ENCODE measurements at places on chromosomes 5 and 9.

DNA sequence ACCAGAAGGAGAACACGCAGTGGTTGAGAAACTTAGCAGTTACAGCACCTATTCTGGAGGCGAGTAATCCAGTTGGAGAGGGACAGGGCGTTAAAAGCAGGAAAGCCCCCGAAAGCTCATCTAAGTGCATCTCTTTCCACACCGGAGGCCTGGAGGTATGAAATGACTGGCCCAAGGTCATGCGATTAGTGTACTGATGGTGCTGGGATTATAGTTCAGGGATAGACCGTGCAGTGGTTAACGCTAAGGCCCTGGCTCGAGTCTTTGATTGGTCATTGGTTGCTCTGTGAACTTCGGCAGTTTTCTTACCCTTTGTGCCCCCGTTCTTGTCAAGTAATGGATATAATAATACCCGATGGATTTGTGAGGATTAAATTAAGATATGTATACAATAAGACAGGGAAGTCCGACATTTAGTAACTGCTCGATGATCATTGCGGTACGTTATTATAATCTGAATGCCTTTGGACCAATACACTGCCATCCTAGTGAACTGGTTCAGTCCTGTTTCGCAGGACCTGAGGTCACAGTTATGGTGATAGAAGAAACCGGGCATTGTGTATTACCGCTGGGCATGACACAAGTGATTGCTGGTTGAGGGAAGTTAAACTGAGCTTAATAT lies 960 bp downstream of the CANX start:
- no peak for DNase-seq

DNA sequence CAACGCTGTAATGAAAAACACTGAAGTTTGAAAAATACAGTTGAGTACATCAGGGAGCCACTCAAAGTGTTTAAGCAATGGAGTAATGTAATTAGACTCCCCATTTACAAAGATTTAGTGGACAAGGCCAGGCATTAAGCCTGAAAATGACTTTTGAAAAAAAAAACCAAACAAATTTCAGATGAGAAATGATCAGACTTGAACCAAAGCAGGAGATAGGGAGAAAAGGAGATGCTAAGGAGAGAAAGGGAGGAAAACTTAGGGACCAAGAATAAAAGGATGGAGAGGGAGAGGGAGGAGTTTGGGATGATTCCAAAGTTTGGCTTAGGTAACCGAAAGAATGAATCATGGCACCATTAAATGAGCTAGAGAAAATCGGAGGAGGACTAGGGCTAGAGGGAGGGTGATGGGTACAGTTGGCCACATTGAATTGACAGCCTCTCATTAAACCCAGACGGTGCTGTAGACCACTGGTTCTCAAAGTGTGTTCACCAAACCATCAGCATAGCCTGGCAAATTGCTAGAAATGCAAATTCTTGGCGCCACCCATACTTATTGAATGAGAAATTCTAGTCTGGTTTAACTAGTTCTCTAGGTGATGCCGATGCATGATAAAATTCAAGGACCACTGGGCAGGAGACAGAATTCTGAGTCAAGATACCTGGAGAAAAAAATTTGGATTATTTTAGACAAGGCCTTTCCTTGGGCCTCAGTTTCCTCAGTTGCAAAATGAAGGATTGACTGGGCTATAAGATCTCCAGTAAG lies 6.2 kb upstream of the CPEB4 start:
- no peak for DNase-seq

- DNase-seq, result no peak
These were observed 2.3 kb downstream of the CRB2 start for GRCh38 chr9:123358181-123358905.

GRCh38 chr5:173613433-173614159 lies 2.9 kb downstream of the BOD1 start:
- no peak for DNase-seq

GRCh38 chr9:87040410-87041009 lies 93.2 kb upstream of the GAS1 start:
- DNase-seq, result no peak

GRCh38 chr5:61670941-61671340 lies 338.9 kb downstream of the ZSWIM6 start:
- DNase-seq, result peak; percentile 33

- DNase-seq, result no peak
These were observed 4.7 kb upstream of the PSMB7 start for GRCh38 chr9:124419832-124420489.

DNA sequence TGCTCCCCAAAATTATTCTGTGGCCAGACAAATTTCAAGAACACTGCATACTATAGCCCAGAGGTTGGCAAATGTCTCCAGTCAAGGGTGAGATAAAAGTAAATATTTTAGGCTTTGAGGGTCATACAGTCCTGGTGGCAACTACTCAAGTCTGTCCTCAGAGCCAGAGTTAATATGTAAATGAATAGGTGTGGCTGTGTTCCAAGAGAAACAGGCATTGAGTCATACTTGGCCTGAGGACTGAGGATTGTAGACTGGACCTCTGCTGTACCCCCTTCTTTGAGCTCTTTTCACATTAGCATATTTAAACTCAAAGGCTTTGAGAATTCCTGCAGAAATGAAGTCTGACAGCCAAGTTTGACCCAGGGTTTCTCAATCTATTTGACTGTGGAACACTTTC lies 129.2 kb upstream of the PTCH1 start:
- DNase-seq, result no peak

- DNase-seq, result no peak
These were observed 30.0 kb downstream of the ROPN1L start for GRCh38 chr5:10471677-10472076.

GRCh38 chr9:125749951-125750626 lies 2.9 kb downstream of the PBX3 start:
- DNase-seq, result no peak

- DNase-seq, result no peak
These were observed 31.0 kb downstream of the SNX18 start for GRCh38 chr5:54548565-54548964.

DNA sequence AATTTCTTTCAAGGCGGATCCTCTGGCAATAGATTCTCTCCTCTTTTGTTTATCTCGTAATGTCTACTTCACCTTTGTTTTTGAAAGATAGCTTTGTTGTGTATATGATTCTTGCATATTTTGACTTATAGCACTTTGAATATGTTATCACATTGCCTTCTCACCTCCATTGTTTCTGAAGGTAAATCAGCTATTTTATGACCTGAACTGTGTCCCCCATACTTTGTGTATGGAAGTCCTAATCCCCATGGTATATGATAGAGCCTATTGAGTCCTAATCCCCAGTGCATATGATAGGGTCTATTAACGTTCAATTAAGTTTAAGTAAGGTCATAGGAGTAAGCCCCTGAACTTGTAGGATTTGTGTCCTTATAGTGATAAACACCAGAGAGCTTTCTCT lies 910.2 kb upstream of the NUDT12 start:
- DNase-seq, result no peak

Data from NCI-H1417 treated with DMSO at 0.1 percent for 48 hours (cell line).